ENCODE measurements at places on chromosomes 2 and 18. TPM values are rescaled to one million over a fixed set of nuclear protein-coding genes. Genes with fewer than 3 reads are reported as not detected.

- H3K4me3 ChIP-seq = no peak overlapping the region
- H3K27me3 ChIP-seq = no peaks in the 10 kb centered on the region
- no peak overlapping the region for H3K27ac ChIP-seq
- H3K4me1 ChIP-seq = peaks cover 16% of the 10 kb centered on the region
Observed at GRCh38 chr18:56649996-56650395, 1.2 kb upstream of the WDR7 start.

DNA sequence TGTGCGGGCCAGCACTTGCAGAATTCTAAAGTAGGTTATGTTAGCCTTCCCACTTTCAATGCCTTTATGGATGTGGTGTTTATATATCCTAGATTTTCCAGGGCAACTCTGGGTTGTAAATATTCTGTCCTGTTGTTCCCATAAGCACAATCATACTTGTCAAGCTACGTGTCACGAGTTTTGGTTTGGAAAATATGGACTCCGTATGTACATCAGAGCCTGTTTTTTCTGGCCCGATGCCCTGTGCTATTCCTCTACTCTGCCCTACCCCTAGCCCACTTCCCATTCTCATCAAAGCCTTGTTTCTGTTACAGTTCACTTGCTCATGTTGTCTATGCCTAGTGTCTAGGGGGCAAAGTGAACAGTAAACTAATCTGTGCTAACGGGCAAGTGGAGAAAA is 27.0 kb upstream of the ZEB2 start:
- DNase-seq = no peak
- no peak overlapping the region for H3K4me3 ChIP-seq
- H3K36me3 ChIP-seq = peaks cover 5% of the 10 kb centered on the region
- H3K4me1 ChIP-seq = peaks cover 20% of the 10 kb centered on the region
- H3K27me3 ChIP-seq = no peaks in the 10 kb centered on the region
- no peak overlapping the region for H3K27ac ChIP-seq

Gene RAB31
- total RNA-seq = 21.8 TPM

- no peaks in the 10 kb centered on the region for H3K36me3 ChIP-seq
- no peak overlapping the region for H3K27ac ChIP-seq
- peaks cover 56% of the 10 kb centered on the region for H3K27me3 ChIP-seq
- no peaks in the 10 kb centered on the region for H3K4me1 ChIP-seq
- H3K4me3 ChIP-seq = no peak overlapping the region
- DNase-seq = no peak
Observed at GRCh38 chr2:104415284-104415683, 438.6 kb upstream of the POU3F3 start.

GRCh38 chr2:216575465-216575864 is 57.8 kb upstream of the IGFBP2 start:
- peaks cover 11% of the 10 kb centered on the region for H3K4me1 ChIP-seq
- H3K27me3 ChIP-seq = no peaks in the 10 kb centered on the region
- no peak overlapping the region for H3K4me3 ChIP-seq
- H3K27ac ChIP-seq = no peak overlapping the region
- DNase-seq = no peak

Measured in mesothelial cell of epicardium (in vitro differentiated cells).